ENCODE measurements at places on chromosomes 2 and 18. TPM values are rescaled to one million over a fixed set of nuclear protein-coding genes. Genes with fewer than 3 reads are reported as not detected.
A peak's percentile ranks its signal among the peaks of the same experiment; 100 is the strongest.

Gene OTOS
- not detected for polyA plus RNA-seq

DNA sequence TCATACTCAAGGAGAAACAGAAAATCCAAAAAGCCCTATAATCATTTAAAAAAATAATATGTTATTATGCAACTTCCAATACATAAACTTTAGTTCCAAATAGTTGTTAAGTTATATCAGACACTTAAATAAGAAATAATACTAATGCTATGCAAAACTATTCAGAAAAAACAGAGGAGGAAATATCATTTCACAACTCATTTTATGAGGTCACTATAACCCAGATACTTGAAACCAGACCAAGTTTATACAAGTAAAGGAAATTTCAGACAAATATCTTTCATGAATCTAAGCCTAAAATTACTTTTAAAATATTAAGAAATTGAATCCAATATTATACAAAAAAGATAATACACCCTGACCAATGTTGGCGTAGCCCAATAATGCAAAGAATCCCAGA is 260.8 kb downstream of the CD226 start:
- DNase-seq, result no peak

DNA sequence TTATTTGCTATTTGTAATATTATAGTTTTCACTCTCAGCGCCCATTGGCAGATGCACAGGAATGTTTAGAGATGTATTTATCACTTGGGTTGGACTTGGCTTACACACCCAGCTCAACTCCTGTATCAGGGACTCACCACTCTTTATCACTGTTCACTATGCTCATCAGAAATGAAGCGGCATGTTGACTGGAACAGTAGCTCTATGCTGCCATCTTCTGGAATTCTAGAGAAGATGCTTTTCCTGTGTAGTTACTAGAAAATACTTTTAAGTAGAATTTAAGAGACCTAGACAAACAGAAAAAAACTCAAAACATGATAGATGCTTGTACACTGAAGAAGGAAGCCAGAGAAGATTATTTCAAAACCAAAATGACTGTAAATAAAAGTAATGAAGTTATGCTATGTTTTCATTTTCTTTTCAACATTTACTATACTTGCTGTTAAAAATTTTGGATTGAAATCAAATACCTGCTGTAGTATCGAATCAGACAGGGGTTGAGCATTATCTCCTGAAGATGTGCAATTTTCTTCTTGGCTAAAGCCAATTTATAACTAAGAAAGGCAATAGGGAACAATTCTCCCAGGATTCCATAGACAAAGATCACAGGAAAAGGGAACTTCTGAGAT is 47.4 kb upstream of the NXPH2 start:
- peak; percentile 54 for DNase-seq

DNA sequence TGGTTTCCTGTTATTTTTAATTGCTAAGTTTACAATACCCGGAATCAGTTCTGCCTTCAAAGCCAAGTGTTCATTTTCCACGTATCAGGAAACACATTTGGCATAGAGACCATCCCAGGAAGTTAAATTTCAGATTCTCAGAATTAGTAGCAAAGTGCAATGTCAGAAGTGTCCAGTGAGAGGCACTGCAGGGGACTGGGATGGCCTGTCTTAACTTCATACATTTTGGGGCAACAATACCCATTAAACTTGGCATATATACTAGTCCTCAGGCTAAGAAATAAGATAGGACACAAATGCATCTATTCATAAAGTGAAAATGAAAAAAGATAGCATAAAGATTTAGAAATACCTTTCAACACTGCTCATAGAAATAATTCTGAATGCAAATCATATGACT is 1.5 kb upstream of the IL1RL2 start:
- DNase-seq, result no peak

DNA sequence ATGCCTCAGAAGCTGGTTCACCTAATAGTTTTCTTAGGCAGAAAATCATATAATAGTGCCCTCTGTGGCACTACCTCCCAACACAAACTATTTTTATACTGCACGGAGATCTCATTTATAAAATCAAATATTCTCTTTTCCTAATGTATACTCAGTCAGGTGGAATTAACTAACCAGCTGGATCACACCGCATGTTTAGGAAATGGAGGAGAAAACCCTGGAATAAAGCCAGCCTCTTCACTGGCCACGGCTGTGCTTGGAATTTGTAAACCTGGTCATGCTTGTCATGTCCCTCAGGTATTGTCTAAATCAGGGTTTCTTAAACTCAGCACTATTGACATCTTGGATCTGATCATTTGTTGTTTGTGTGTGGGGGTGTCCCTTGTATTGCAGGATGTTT is 85.6 kb downstream of the DOCK10 start:
- DNase-seq, result no peak

- no peak for DNase-seq
These were observed 254.1 kb downstream of the PRKCE start for GRCh38 chr2:45905632-45905958.

DNA sequence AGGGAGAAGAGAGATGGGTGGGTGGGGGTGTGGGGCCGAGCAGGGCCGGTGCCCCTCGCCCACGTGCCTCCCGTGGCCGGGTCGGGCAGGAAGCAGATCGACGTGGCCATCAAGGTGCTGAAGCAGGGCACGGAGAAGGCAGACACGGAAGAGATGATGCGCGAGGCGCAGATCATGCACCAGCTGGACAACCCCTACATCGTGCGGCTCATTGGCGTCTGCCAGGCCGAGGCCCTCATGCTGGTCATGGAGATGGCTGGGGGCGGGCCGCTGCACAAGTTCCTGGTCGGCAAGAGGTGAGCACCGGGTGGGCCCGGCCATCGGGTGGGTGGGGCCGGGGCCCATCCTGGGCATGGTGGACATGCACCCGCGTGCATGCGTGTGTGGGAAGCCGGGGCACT is 21.8 kb downstream of the ZAP70 start:
- no peak for DNase-seq

- no peak for DNase-seq
These were observed 15.4 kb upstream of the ATP6V1B1 start for GRCh38 chr2:70920367-70920715.

Gene LYPD6
- 18.2 TPM for polyA plus RNA-seq

Gene ANKRD29
- 0.96 TPM for polyA plus RNA-seq

DNA sequence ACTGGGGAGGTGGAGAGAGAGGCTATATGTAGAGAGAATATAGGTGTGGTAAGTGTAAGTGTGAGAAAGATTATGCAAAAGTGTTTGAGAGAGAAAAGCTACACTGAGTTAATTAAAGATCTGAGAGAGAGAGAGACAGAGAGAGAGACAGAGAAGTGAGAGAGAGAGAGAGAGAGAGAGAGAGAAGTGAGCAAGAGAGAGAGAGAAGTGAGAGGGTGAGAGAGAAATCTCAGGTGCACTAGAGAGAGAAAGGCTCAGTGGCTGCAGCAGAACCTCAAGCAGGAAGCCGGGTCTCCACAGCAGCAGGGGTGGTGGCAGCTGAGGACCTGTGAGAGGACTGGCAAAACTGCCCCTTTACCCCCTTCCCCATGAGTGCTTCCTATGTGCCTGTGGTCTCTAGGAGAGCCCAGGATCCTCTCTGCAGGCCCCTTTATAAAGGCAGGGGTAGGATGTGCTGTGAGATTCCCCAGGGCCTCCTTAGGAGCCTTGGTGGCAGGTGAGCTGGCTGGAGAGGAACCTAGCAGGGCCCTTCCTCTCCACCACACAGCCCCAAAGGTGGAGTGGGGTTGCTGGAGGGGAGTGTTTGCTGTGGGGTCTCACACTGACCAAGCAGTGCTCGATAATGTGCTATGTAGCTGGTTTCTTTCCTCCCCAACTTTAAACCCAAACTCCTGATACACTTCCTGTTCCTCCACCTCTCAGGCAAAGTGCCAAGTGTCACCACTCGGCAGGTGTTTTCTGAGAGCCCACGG is 52.6 kb downstream of the SLC4A5 start:
- no peak for DNase-seq
